Stimulated activated CD8-positive, alpha-beta memory T cell treated with anti-CD3 and anti-CD28 coated beads, Interleukin-4, amount 100 ng/mL, for 1 hour (primary cell): ENCODE measurements at places on chromosomes 1 and 21.
A peak's percentile ranks its signal among the peaks of the same experiment; 100 is the strongest.

DNA sequence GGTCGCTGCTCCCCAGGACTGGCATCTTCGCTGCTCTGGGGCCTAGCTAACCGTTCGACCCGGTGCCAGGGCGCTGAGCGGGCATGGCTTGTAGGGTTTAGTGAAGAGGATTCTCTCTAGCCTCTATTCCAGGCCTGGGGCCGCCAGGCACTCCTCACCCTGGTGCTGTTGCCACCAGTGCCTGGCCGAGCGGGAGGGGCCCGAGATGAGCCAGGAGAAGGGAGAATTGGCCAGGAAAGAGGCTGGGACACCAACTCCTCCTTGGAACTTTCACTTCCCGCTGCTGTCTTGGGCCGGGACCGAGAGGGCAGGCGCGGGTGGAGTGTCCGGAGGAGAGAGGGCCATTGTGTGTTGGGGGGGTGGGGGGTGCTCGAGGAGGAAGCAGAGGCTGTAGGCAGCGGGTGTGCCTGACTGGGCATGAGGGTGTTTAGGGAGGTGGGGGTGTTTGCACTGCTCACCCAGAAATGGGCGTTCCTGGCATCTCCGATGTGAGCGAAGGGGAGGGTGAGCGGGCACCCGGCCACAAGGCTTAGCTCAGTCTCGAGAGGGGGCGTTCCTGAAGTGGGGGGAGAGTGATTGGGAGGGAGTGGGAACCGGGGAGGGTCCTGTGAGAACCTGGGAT lies 772 bp downstream of the ADAM15 start:
- no peak for DNase-seq

DNA sequence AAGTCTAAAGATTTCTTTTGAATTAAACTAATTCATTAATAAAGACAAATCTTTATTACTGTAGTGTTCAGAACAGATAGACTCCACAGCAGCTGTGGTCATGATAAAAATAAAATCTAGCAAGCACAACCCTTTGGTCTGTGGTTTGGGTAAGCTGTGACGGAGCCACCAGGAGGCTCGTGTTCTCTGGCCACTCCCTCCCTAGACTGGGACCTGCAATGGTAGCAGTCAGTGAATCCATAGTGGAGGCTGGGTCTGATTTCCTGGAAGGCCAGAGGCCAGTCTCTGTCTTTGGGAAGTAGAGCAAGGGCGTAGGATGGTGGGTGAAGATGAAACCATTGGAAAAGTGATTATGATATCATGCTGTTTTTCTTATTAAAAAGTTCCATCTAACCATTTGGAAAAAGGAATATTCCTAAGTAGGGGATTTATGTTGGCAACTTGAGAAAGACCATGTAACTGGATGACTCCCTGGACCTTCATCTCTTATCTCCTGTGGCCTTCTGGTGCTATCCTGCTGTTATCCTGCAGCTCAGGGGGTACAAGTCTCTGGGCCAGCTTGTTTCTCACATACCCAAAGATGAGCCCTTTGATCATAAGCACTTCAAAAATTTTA lies 39.0 kb downstream of the TENT5C start:
- no peak for DNase-seq

DNA sequence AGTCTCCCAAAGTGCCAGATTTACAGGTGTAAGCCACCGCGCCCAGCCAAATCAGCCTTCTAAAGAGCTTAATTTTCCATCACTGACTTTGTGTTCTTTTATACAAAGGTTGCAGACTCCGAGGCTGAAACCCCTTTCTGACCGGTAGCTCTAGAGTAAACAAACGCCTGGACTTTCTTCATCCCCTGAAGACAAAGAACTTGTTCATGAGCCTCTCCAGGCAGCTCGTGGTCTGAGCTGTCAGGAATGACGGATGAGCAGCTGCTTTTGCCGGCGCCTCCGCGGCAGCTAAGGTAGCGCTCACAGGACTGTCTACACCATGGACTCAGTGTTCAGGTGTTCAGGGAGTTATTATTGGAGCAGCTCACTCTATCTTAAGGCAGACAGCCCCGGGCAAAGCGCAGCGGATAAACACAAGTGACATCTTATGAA lies 128.5 kb upstream of the ERRFI1 start:
- DNase-seq = no peak

- DNase-seq = no peak
These were observed 10.0 kb downstream of the STMN1 start for GRCh38 chr1:25896266-25896665.

DNA sequence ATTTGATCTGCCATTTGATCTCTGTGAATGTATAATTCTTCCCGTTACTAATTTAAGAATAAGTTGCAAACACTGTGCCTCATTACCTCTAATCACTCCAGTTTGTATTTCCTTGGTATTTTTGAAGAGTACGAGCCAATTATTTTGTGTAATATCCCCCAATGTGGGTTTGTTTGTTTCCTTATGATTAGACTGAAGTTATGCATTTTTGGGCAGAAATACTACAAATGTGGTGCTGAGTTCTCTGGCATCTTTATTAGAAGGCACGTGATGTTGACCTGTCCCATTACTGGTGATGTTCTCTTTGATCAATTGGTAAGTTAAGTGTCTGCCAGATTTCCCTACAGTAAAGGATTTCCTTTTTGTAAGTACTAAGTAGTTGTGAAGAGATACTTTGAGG lies 10.3 kb downstream of the MIXL1 start:
- no peak for DNase-seq

DNA sequence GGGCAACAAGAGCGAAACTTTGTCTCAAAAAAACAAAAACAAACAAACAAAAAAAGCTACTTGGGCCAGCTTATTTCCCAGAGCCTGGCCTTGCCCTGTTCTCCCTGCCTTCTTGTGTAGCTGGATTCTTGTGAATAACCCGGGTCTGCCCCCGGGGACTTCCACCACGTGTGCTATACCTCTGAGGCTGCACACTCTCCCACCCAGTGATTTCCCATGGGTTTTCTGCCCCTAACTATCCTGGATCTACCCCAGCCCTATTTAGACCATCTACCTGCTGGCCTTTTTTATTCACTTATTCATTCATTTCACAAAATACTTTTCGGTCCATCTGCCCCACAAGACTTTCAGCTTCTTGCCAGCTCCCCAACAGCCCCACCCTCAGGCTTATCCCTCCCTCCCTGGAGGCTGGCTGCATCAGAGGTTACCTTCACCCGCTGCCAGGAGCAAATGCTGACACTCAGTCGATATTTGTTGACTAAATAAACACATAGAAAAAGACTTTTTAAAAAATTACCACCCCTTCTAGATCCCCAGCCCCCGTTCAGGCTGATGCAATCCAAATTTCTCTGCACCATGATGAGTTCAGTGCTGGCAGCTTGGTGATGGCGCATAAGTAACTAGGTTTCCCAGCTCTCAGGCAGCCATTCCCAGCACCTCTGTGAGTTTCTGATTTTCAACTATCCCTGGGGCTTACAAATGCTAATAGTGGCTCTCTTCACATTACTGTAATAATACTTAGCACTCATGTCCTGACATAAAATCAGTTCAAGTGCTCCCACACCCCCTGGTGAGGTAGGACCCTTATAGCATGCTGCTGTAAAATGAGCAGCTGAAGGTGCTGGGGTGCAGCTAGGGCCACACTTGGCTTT lies 30.7 kb upstream of the TARBP1 start:
- DNase-seq = no peak

DNA sequence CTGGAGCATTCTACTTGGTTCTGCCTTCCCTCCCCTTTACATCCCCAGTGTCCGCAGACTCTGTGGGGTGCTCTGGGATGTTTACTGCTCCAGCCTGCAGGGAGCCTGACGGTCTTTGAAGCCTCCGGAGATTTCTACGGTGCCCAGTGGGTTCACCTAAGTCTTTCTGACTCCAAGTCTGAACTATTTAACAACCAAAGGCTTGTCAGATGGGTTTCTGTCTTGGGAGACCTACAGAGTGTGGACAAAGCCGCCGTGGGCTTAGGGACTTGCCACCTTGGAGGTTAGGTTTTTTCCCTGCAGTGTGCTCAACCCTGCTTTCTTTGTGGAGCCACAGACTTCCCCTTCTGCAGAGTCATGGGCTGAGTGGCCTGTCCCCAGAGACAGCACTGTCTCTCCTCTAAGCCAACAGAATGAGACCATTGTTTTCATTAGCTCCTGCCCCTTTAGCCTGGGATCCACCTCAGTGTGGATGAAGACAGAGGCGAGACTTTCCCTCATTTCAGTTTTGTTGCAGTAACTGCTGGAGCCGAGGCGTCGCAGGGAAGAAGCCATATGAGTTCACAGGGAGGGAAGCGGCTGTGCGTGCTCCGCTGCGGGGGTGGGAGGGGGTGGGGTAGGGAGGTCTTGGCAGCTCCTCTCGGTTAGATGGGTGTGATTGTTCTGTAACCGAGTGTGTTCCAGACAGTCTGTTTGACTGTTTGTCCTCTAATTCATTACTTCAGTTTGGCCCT lies 120.7 kb downstream of the CNIH3 start:
- DNase-seq = no peak

DNA sequence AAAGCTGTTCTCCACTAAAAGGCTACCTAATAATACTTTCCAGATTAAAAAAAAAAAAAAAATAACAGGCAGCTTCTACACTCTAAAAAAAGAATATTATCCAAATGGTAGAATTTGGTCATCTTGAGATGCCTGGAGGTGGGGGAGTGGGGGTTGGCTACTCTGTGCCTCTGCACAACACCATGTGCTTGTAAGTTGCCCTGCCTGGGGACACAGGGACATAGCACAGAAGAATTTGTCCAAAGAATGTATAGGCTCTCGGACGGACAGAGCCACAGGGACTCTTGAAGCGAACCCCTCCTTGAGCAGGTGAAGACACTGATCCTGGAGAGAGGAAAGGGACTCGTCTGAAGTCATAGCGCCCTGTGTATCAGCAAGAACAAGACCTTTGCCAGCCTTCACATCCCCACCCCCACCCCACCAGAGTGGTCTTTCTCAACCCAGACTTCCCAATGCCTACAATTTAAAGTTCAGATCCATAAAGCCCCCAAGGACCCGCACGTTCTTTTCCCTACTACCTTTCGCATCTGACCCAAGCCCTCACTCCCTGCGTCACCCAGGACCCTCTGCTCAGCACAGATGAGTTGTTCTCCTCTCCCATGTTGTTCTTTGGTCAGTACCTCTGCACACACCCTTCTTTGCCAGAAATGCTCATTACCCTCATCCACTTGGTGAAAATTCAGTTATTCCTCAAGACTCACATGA lies 72.6 kb downstream of the LGR6 start:
- no peak for DNase-seq

GRCh38 chr1:5937373-5937857 lies 54.8 kb downstream of the NPHP4 start:
- DNase-seq = no peak

DNA sequence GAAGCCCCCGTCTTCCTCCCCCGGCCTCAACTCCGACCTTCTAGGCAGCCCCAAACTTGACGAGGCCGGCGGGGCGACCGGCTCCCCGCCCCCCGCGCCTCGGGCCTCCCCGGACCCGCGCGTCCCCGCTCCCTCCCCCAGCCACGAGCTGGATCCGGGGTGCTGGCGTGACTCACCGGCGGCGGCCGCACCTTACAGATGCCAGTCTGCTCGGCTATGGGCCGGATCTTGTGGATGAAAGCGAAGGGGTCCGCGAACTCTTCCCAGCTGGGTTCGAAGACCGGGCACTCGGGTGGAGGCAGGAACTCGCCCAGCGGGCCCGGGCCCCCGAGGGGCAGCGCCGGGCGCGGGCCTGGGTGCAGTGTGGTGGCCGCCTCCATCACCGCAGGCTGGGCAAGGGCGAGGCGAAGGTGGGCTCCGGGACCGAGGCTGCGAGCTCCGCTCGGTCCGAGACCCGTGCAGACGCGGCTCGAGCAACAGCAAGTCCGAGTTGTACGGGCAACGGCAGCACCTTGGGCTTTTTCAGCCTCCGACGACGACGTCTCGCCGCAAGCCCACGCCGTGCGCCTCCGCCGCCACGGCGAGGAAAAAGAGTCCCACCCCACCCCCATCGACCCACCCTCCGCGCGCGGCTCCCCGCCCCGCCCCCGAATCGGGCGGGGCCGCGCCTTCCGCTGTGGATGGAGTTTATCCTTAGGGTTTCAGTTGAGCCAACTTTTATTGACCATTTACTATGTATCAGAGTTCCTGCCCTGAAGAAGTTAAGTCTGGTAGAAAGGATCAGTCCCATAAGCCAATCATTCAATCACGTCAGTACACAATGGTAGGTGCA lies at the start of gene KDM5B:
Gene KDM5B, minus strand, starts transcription at position 496 of the 832 bp plus-strand sequence. Its CDS starts 116 bp downstream, at position 380.
- DNase-seq = peak; percentile 33

DNA sequence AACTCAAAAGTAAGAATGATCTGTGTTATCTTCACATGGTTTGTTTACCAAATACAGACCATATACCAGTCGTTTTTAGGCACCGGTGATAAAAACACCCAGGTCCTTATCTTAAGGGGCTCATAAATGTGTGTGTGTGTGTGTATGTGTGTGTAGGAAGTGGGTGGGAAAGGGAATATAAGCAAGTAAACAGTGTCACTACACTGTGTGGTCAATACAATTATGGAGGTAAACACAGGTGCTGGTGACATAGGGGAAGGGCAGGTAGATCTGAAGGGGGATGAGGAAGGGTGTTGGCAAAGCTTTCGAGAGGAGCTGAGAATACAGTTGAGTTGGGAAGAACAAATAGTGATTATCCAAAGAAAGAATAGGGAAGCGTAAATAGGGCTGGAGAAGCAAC lies 19.1 kb upstream of the MRPS6 start:
- no peak for DNase-seq

GRCh38 chr1:192903142-192903541 lies 94.3 kb downstream of the RGS2 start:
- no peak for DNase-seq
